ENCODE measurements at places on chromosomes 3 and 15.

- DNase-seq: no peak
Measured at GRCh38 chr3:195117978-195118581, 152.9 kb downstream of the XXYLT1 start.

- DNase-seq: no peak
Measured at GRCh38 chr3:194049394-194049793, 86.6 kb upstream of the HES1 start.

DNA sequence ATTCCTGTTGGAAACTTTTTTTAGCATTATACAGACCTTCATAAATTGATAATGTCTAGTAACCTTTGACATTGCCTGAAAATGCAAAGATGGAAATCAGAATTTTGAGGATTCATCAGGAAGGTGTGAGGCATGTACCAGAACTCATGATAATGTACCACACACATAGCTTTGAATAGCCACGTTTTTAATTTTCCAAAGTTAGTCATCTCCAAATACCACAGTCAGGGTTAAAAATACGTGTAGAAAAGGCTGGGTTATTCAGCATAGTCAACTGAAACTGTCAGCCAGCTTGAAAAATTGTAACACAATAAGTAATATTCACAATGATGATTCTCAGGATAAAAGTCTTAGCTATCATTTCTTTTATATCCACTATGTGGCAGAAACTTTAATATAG lies 102.0 kb upstream of the THRB start:
- no peak for DNase-seq

DNA sequence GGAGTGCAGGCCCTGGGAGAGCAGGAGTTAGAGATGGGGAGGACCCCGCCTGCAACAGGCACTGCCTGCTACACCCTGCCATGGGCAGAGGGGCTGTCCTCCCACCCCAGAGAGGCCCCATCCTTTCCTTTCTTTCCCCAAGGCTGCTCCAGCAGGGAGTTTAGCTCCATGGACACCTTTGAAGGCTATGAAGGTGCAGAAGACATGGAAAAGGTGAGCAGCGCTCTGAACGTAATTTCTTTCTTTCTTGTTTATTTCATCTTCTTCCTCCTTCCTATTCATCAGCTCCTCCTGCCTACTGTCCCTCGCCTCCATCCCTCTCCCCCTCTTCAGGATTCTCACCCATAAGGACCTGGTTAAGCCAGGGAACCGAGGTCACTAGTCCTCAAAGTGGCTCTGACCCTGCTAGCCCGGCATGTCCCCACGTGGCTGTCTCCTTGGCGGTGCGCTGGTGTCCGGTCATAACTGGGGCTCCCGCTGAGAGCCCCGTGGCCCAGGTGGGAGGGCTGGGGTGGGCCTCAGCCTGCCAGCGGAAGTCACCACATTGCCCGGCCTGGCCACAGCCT lies 16.0 kb upstream of the ADIPOQ start:
- DNase-seq: no peak

GRCh38 chr3:46316206-46316605 lies 37.7 kb upstream of the CCR2 start:
- DNase-seq: no peak

DNA sequence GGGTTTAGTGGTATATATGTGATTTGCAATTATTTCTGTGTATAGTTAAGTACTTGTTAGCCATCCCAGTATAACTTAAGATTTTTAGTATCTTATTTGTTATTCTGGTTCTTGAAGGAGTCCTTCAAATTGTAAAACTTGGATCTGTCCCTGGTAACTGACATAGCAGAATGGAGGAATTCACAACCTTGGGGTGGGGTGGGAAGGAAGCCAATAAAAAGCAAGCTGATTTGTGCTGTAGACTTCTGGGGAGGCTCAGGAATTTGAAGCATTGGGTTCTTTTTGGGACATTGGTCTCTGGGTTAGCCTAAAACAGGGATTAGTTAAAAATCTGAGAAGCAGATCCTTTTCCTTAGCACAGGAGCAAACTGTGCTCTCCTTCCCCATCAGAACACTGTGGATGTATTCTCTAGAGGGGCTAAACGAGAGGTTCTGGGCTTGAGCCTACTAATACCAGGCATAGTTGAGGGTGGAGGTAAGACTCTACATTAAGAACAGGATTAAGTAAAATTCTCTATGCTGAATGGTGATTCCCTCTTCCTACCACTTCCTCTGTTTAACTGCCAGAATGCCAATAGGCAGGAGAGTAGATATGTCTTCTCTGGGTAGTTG lies 42.2 kb downstream of the GMPS start:
- DNase-seq: peak; percentile 34

DNA sequence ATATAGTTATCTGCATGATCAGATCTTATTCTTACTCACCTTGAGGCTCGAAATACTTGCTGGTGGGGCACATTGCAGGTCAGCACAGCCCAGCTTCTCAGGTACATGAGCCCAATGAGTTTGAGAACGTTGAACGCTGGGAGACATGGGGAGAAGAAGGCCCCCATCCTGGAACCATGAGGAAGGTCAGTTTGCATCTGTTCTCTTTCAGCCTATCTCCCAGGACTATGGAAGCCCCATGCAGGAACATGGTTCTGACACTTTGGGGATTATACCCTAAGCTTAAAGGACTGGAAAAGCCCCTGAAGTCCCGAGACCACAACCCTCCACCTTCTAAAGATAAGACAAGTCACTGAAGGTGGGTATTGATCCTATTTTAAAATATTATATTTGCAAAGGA lies 17.4 kb upstream of the STARD5 start:
- no peak for DNase-seq

DNA sequence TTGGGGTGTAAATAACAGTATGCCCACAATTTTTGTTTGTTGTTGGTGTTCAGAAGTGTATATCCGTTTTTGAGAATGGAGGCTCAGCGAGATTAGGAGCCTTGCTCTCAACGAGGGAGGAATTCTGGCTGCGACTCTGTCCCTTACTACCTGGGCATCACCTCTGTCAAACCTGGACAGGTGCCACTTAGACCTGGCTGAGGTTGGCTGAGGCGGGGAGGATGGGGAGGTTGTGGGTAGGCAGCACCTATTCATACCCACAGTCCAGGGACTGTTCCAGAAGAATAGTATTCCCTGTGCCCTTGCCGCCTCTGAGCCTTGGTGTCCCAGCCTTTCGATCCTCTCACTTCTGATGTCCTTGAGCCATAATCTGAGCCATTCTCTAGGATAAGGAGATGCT lies 99.9 kb downstream of the LINGO1 start:
- DNase-seq: no peak

GRCh38 chr3:50708620-50709019 lies 33.9 kb downstream of the DOCK3 start:
- no peak for DNase-seq

DNA sequence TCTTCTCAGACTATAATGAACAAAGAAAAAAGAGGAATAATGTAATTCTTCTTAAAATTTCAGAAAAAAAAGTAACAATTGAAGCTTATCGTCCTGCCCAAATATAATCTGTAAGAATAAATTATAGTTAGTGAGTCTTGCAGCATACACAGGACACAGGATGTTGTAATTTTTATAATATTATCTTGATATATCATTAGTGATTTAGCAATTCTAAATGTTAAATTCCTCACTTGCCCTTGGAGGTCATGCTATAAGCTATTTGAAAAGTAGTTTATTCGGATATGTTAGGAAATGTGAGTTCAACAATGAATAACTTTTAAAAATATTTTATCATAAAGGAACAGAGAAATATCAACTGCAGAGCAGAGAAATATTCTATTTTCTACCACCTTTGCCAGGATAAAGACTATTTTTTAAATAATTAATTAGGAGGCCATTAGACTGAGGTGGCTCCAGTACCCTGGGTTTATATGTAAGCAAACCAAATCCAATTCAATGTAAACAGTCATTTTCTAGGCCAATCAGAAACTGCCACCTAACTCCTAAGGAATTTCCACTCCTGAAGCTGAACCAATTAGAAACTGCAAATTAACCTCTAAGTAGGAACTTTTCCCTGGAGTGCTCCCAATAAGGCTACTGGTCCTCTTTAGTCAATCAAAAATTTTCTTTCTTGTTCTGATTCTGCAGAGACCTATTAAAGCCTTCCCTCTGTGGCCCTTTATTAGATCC lies 1109.3 kb downstream of the ROBO2 start:
- DNase-seq: no peak

DNA sequence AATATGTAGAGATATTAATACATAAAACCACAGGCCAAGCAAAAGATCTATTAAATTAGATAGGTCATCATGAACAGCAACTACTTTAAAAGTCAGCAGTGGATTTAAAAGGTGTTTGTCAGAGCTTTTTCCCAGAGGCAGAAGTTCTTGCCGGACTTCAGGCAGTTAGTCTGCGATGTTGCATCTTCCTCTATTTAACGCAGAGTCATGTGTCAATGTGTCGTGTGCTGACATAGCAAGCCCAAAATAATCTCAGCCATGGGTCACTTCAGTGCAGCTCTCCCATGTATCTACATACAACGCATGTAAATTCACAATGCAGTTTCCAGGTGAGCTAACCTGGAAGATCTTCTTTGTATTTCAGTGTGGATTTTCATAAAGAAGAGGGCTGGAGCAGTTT lies 8.0 kb upstream of the TMEM212 start:
- DNase-seq: no peak

DNA sequence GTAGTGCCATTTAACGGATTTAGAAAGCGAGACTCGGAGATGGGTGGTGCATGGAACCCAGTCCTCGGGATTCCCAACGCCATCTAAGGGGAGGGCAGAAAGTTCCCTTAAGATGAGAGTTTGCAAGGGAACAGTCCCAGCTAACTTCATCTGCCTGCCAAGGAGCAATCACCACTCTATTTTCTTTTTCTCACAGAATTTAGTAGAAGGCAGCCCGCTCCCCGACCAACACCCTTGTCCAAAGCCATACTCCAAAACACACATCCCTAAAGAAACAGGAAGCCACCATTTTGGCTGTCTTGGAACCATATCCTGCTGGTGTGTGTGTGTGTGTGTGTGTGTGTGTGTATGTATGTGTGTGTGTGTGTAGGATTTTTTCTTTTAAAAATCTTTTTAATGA lies 7.1 kb upstream of the FGD5 start:
- DNase-seq: no peak

GRCh38 chr3:172615296-172615695 lies 92.1 kb upstream of the TNFSF10 start:
- no peak for DNase-seq

DNA sequence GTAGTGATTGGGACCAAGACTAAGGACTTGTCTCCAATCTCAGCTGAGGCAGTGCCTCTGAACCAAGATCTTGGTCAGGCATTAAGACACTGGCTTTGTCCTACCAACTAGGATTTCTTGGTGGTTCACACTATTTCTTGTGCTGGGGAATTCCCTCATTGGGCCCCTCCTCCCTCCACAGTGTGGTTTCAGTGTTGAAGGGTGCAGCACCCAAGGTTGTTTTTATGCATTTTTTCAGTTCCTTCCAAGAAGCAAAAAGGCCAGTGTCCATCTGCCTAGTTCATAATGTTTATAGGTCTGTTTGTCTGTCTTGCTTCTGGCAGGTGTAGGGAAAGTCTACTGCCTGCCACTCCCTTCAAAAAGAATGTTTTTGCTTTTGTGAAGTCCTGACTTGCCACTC lies 10.6 kb upstream of the ITPKA start:
- no peak for DNase-seq

Data from AG04449 (cell line).